Cardiac ventricle fibroblast (primary cell): ENCODE measurements at places on chromosomes 2 and 18. TPM values are rescaled to one million over a fixed set of nuclear protein-coding genes. Genes with fewer than 3 reads are reported as not detected.

The TMEM37 gene
- total RNA-seq, result 1.6 and 2.9 TPM in 2 replicates

The TMEM237 gene
- total RNA-seq, result 12.2 and 16.4 TPM in 2 replicates

The HK2 gene
- 52.2 and 53.4 TPM in 2 replicates for total RNA-seq

The CIB4 gene
- total RNA-seq, result not detected in 2 replicates

The CMPK2 gene
- total RNA-seq, result 0.31 and 3.2 TPM in 2 replicates

The TUBA4B gene
- total RNA-seq, result not detected in 2 replicates

The UGT1A1 gene
- not detected in 2 replicates for total RNA-seq

The KCNG2 gene
- total RNA-seq, result 0.44 and 0.49 TPM in 2 replicates

The RTP5 gene
- not detected in 2 replicates for total RNA-seq

The MPHOSPH10 gene
- 20.7 and 21.0 TPM in 2 replicates for total RNA-seq

The IL1RL2 gene
- total RNA-seq, result 3.5 and 5.5 TPM in 2 replicates

The GPD2 gene
- 10.9 and 29.5 TPM in 2 replicates for total RNA-seq

The HNMT gene
- 50.9 and 58.9 TPM in 2 replicates for total RNA-seq

The REEP1 gene
- total RNA-seq, result not detected in 2 replicates

The SCYGR4 gene
- total RNA-seq, result not detected in 2 replicates

The CCDC74B gene
- 7.4 and 22.7 TPM in 2 replicates for total RNA-seq

The NETO1 gene
- total RNA-seq, result not detected in 2 replicates

The CAPN13 gene
- total RNA-seq, result not detected in 2 replicates

The VWA3B gene
- total RNA-seq, result not detected in 2 replicates

The TCF7L1 gene
- 6.7 and 6.8 TPM in 2 replicates for total RNA-seq

The ALK gene
- total RNA-seq, result not detected in 2 replicates

The CD226 gene
- not detected in 2 replicates for total RNA-seq

The MC2R gene
- total RNA-seq, result not detected in 2 replicates

The DTNA gene
- total RNA-seq, result 10.0 and 10.8 TPM in 2 replicates

The MITD1 gene
- 8.5 and 16.3 TPM in 2 replicates for total RNA-seq

The PTPN4 gene
- 18.1 and 22.5 TPM in 2 replicates for total RNA-seq

The CCDC74A gene
- 5.5 and 6.9 TPM in 2 replicates for total RNA-seq

The MZT2A gene
- total RNA-seq, result 94.3 and 96.1 TPM in 2 replicates

The CAPN14 gene
- total RNA-seq, result not detected in 2 replicates

The NRP2 gene
- 8.2 and 13.2 TPM in 2 replicates for total RNA-seq

The TUBB8B gene
- total RNA-seq, result 0.50 TPM in 1 of 2 replicates, not detected in the other

The RESP18 gene
- not detected in 2 replicates for total RNA-seq

The EGR4 gene
- not detected in 2 replicates for total RNA-seq

The RBM44 gene
- total RNA-seq, result 0.06 and 0.29 TPM in 2 replicates

The L3MBTL4 gene
- total RNA-seq, result not detected in 2 replicates

The PLEK gene
- not detected in 2 replicates for total RNA-seq

The SULT1C2 gene
- total RNA-seq, result not detected in 2 replicates

The DSC1 gene
- not detected in 2 replicates for total RNA-seq

The REG3G gene
- total RNA-seq, result not detected in 2 replicates

The SLC4A5 gene
- 0.34 and 1.7 TPM in 2 replicates for total RNA-seq

The ABCG8 gene
- not detected in 2 replicates for total RNA-seq

The GREB1 gene
- total RNA-seq, result 1.7 and 2.3 TPM in 2 replicates

The ANO7 gene
- total RNA-seq, result 0.73 and 1.00 TPM in 2 replicates

The KLHL41 gene
- 1.00 and 1.7 TPM in 2 replicates for total RNA-seq

The CACNB4 gene
- 0.93 and 1.4 TPM in 2 replicates for total RNA-seq

The CD8B2 gene
- not detected in 2 replicates for total RNA-seq

The LRRFIP1 gene
- total RNA-seq, result 30.7 and 33.2 TPM in 2 replicates

The POTEC gene
- total RNA-seq, result not detected in 2 replicates

The CHST9 gene
- total RNA-seq, result not detected in 2 replicates
